ENCODE measurements at places on chromosomes 7 and 10.

- no peak for DNase-seq
These were observed 1004.2 kb downstream of the GRID1 start for GRCh38 chr10:85362401-85362800.

DNA sequence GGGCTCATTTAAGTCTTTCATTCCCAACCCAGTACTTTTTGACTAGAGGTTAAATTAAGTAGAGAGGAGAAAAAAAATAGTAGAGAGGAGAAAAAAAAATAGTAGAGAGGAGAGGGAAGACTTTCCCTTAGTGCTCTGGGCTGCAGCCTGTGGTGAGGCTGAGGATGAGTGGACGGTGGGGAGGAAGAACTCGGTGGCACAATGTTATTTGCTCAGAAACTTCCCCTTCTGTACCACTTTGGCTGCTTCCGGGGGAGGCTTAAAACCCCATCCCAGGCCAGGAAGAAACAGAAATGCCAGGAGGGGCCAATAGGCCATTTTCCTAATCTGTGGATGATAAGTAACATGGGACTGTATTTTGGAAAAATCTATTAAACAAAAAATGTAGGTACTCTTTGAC lies 14.6 kb upstream of the MLXIPL start:
- no peak for DNase-seq

GRCh38 chr10:51386248-51386885 lies 312.1 kb downstream of the PRKG1 start:
- no peak for DNase-seq

DNA sequence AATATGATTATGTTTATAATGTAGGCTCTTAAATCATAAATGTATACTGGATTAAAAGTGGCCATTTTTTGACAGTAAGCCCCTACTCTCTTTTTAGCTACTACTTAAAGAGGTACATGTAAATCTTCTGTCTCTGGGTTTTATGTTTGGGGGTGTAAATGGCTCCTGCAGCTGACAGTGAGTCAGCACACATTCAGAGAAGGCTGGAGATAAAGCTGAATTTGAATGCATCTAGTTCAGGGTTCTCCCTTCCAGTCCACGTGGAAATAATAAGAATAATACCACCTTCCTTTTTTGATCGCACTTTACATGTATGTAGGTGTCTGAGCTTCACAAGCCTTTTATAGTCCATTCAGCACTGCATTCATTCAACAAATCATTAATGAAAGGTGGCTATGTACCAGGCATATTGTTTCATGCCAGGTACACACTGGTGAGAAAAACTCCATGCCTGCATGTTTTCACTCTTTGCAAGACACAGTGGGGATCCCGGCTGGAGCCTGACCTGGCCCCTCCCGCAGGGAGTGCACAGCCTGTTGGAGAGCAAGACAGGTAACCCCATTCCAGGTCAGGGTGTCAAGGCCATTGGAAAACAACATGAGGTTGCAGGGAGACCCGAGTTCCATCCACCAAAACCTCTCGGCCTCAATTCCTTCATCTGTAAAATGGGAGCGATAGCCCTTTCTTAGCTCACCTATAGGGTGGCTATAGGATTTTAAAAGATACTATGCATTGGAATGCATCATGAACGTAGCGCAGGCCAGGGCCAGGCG lies 107.5 kb upstream of the ANLN start:
- DNase-seq, result no peak

DNA sequence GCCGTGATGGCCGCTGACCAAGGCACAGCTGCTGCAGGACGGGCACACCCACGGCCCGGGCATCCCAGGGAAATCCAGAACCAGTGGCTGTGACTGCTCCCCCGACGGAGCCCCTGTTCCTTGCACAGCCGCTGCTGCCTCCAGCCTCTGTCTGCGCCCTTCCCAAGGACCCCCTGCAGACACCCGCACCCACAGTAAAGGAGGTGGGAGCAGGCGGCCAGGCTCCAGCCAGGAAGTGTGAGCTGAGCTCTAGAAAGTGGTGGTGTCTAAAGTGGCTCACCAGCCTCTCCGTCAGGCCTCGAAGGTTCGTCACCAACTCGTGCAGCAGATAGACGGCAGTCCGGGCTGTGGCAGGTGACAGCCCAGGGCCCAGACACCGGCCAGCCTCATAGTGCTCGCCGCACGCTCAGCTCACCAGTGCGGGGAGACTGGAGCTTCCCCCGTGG lies 306.7 kb downstream of the DNAJB6 start:
- peak; percentile 32 for DNase-seq

- DNase-seq, result no peak
These were observed 58.7 kb downstream of the ZRANB1 start for GRCh38 chr10:125000366-125001312.

DNA sequence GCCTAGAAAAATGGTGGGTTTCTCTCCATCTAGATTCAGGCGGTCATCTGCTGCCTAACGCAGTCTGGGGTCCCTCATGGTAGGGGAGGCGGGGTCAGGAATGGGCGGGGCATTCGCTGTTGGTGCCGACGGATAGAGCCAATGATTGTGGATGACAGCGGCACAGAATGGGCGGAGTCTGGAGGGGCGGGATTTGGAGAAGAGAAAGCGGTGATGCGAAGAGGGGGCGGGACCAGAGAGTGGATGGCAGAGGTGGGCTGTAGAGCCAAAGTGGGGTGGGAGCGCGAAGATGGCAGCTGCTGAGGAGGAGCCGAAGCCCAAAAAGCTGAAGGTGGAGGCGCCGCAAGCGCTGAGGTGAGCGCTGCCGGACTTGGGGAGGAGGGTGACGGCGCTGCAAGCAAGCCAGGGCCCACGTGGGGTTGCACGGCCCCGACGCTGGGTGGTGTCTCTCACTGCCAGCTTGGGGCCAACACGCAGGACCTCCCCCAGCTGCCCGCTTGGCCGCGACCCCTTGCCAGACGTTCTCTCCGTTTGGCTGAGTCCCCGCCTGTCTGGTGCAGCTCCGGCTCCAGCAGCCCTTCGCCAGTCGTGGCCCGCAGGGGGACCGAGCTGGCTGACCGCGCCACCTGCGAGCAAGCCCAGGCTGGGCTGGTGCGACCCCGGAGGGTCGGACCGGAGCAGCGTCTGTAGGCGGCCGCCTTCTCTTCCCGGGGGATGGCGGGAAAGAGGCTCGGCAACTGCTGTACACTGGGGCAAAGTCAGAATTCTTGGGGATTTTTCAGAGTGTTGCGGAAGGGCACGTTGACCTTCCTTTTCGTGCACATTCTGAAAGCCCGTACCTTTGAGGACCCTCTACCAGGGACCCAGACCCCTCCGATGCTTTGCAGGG lies at the start of gene ADK:
ADK (plus strand) TSS at position 232 of the 889 bp plus-strand sequence; CDS start at position 290, 58 bp downstream.
- DNase-seq, result peak; percentile 100

- no peak for DNase-seq
These were observed 40.2 kb upstream of the GPAM start for GRCh38 chr10:112223725-112224124.

DNA sequence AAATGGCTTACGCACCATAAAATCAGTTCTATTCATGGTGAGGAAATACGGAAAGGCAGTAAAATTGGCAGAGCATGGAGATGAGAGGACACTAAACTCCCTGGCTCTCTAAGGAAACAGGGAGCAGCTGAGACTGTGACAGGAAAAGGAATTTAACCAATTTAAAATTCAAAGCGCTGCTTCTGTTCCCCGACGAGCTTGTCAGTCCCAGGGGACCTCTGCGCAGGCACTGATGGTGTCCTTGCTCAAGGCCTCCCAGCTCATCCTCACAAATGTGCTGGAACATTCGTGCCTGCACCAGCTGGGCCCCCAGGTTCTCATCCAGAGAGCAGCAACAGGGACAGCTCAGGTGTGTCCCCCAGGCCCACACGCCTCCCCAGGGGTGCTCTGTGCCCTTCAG lies 101.4 kb downstream of the MAD1L1 start:
- DNase-seq, result no peak

DNA sequence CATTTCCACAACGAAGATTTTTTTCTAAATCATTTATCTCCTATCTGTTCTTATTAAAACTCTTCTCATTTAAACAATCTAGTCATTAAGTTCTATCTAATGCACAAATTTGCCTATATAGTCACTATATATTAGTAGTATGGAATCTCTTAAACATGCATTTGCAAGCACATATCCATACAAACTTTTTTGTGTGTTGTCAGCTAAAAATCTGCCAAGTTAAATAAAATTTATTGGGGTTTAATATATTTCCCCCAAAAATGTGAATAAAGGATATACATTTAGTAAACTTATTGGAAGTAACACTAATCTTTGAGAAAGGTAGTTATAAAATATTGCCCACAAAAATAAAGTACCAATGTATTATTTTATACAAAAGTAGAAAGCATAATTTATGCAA lies 55.3 kb downstream of the ORC5 start:
- no peak for DNase-seq

DNA sequence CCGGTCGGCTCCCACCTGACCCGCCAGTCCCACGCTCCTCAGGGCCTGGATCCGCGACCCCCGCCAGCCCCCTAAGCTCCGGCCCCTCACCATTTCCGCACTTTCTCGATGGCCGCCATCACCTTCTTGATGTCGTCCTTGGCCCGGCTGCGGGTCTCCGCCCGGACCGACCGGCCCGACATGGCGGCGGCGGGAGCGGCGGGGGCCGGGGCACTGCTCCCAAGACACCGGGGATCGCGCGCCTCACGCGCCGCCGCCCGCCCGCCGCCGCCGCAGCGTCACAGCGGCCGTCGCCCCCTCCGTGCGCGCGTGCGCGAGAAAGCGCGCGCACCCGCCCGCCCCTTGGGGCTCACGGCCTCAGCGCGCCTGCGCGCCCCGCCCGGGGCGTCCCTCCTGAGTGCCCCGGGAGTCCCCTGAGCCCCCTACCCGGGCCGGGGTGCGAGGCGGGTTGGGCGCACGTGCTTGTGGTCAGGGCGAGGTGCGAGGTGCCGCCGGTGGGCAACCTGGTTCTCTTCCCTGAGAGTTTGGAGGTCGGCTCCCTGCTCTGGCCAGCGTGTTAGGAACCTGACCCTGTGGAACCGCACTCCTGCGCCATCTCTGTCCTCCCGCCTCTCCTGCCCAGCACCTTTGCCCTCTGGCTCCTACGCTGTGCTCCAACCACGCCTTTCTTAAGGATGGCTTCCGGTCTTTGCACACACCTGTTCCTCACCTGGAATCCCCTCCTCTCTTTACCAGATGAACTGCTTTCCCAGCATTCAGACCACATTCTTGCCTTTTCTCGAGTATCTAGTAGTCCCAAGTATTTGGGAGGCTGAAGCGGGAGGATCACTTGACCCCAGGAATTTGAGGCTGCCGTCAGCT lies at the start of gene BCL7B:
BCL7B (minus strand) TSS at position 294 of the 861 bp plus-strand sequence; CDS start at position 182, 112 bp downstream.
- peak; percentile 60 for DNase-seq

DNA sequence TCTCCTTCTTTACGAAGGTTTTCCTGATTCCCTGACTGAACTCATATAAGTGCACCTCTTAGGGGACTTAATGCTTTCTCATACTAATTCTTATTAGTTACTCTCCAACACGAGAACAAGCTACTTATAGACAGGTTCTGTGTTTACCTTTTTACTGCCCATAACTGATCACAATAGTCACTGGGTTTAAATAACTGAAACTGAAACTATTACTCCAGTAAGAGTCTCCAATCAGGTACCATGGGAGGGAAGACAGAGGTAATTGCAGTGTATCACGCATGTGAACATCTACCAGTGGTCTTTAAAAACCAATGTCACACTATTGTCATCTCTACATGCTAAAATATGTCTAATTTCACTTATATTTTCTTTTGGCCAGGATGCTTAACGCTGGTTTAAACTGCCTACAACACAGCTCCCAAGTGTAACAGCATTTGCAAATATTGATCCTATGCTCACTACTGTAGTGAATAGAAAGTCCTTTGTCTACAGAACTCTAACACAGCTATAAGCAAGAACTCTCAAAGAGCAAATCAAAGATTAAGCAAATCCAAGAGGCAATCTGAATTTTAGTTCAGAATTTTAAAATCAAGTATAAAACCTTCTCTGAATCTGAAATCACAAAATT lies 3.6 kb downstream of the GDI2 start:
- DNase-seq, result no peak

- no peak for DNase-seq
These were observed 7.2 kb downstream of the GCC1 start for GRCh38 chr7:127578036-127578684.

- no peak for DNase-seq
These were observed 57.1 kb downstream of the AOAH start for GRCh38 chr7:36667007-36667745.

DNA sequence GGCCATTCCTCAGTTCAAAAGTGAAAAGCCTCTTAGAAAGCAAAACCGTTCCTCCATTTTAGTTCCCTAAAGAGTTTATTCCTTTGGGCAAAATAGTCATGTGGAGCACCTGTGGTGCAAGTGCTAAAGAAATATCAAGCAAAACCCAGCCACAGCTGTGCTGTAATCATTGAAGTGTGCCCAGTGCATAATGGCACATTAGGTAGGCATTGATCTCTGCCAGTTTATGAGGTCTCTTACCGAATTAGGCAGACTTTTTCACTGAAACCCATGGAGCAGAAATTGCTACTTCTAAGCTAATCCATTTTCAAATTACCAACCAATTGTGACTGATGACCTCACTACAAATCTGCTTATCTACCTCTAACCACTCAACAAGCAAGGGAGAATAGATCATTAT lies 97.2 kb upstream of the SEMA3A start:
- DNase-seq, result no peak

- DNase-seq, result peak; percentile 76
These were observed 51.7 kb downstream of the PROSER2 start for GRCh38 chr10:11874568-11875493.

DNA sequence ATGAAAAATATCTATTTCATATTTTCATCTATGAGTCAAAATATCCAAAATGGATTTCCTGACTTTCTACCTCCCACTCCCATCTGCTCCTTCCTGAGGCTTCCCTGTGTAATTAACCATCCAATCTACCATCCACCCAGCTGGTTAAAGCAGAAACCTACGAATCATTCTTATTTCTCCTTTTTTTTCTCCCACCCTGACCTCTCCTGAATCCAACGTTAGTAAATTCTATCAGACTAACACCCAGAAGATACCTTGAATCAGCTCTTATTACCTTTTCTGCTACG lies 3.7 kb upstream of the LIPF start:
- no peak for DNase-seq

GRCh38 chr7:29123626-29124190 lies 22.6 kb downstream of the CPVL start:
- no peak for DNase-seq

DNA sequence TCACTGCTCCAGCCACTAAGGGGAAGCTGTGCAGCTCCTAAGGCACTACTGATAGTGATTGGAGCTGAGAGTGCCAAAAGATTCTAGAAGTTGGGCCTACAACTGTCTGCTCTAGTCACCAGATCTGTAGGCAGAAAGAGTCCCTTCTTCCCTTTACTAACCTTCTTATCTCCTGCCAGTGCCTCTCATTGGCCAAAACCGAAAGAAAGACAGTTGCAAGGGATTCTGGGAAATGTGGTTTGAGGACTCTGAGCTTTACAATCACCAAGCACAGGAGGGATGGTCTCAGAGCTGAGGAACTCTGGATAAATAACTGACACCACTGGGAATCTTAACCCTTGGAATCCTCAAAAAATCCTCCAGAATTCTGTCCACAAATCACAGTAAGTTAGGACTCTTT lies 615.8 kb downstream of the CCSER2 start:
- DNase-seq, result no peak

DNA sequence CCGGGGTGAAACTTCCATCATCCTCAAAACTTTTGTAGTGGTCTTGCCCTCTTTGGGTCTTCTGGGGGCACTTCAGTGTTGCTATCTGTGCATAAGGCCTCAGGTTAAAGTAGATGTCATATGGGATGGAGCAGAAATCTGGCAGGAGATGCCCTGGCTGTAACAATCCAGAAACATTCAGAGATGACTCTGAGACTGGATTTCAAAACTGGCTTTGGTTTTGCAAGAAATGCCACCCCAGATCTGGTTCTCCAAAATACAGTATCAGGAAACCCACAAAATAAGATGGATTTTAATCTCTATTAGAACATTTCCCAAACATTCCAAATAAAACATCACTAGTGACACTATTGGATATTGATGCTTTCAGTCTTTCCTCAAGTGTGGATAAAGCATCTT lies 191.5 kb downstream of the REEP3 start:
- no peak for DNase-seq
